ENCODE measurements at places on chromosomes 2 and 18.

- no peak for DNase-seq
Observed at GRCh38 chr2:24262421-24262970, 87.6 kb downstream of the FAM228A start.

DNA sequence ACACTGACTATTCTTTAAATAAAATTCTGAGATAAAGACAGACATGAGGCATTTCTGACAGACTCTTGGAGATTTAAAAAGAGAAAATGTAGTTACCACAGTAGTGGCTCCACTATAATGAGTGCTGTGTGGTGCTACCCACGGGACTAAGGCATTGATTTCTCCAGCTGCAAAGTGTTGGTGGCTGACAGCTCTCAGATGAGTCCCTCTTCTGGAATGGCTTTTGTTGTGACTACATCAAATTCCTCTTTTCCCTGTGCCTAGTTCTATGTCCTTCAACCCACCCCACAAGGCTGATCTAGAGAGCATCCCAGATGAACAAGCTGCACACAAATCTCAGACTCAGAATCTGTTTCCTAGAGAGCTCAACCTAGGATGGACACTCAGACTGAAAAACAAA lies 884.8 kb upstream of the ZEB2 start:
- no peak for DNase-seq

DNA sequence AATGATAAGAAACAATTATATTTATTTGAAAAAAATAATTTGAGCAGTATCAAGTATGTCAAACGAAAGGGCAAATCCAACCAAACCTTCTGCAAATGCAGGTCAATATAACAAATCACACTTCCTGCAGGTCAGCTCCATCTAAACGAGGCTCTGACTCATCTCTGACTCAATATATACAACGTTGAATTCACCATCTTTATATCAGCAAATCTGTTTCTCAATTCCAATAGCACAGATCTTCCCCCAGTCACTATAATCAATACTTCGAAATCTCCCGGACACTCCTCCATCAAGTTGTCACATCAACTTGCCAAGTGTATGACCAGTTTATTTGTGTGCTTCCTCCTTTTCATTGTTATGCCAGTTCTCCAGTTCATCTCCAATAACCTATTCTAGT lies 388.9 kb downstream of the ZEB2 start:
- no peak for DNase-seq

- no peak for DNase-seq
Observed at GRCh38 chr18:28478531-28478930, 301.6 kb upstream of the CDH2 start.

Data from activated CD4-positive, alpha-beta T cell treated with anti-CD3 and anti-CD28 coated beads for 48 hours (primary cell).